ENCODE measurements at places on chromosomes 5 and 9.

GRCh38 chr5:126002222-126002897 lies 420.8 kb upstream of the GRAMD2B start:
- DNase-seq = no peak

DNA sequence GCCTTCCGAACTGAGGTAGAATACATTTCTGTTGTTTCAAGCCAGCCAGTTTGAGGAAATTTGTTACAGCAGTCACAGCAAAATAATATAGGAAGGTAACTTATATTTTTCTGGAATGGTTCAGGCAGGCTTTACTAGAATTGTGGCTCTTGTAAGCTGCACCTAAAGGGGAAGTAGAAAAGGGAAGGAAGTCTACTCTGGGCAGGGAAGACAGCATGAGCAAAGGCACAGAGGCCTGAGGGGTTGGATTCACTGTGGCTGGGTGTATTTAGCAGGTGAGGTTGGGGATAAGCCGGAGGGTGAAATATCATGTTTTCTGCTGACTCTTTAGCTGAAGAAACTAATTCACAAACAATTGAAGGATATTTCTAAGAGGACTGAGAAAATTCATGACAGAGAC lies 183.5 kb downstream of the GAS1 start:
- no peak for DNase-seq

GRCh38 chr5:124134941-124135340 lies 611.5 kb downstream of the ZNF608 start:
- no peak for DNase-seq

- no peak for DNase-seq
These were observed 336.0 kb downstream of the ENC1 start for GRCh38 chr5:74304536-74304935.

DNA sequence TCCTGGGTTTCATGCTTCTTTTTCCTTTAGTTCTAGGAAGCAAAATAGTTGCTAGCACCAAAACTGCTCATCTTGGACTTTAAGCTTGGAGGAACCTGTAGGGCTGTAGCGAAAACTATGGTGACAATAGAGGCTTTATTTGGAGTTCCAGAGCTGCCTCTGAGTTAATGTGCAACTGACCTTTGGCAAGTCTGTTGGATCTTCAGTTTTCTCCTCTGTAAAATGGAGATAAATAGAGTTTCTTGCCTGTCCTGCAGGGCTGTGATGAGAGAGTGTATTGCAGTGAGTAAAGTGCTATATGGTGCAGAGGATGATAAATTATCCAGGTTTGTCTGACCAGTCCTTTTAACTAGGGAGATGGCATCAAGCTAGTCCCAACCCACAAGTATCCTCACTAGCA lies 417.0 kb downstream of the MAN2A1 start:
- no peak for DNase-seq

DNA sequence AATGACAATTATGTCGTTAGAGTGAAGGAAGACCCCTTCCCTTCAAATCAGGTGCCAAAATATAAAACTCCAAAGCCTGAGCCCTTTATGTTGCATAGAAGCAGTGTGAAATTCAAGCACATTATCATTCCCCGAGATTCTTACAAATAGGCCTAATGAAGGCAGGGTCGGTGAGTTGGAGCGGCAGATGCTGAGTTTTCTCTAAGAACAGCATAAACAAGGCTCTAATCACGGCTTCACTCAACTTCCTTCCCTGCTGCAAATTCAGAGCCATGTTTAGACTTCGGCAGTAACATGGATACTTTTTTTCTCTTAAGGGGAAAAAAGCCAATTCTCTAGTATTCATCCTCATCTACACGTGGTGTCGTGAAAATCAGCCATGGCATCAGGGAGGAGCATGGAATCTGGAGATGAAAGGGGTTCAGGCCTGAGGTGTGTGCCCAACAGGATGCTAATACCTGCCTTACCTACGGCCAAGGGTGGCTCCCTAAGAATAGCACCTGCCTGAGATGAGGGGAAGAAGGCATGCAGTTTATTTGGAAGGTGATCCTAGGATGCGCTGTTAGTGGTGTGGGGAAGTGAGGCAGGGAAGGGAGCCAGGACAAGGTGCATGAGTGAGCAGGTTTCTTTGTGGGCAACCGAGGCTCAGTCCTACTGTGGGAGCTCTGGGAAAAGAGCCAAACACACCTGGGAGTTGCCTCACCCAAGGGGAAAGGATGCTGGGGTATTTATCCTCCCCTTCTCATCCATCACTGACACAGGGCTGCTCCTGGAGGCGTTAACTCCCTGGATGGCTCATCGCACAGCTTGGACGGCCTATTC lies 146.8 kb upstream of the TBC1D2 start:
- no peak for DNase-seq

GRCh38 chr5:117461403-117461802 lies 886.8 kb upstream of the SEMA6A start:
- no peak for DNase-seq

- no peak for DNase-seq
These were observed 684 bp downstream of the TOR1B start for GRCh38 chr9:129803676-129804060.

GRCh38 chr5:149759563-149759962 lies 29.5 kb downstream of the PPARGC1B start:
- no peak for DNase-seq

- no peak for DNase-seq
These were observed 24.0 kb upstream of the NDUFB6 start for GRCh38 chr9:32596936-32597335.

- no peak for DNase-seq
These were observed 114.7 kb downstream of the ST8SIA4 start for GRCh38 chr5:100788417-100788816.

- no peak for DNase-seq
These were observed 287.0 kb upstream of the DAB2 start for GRCh38 chr5:39711821-39712220.

DNA sequence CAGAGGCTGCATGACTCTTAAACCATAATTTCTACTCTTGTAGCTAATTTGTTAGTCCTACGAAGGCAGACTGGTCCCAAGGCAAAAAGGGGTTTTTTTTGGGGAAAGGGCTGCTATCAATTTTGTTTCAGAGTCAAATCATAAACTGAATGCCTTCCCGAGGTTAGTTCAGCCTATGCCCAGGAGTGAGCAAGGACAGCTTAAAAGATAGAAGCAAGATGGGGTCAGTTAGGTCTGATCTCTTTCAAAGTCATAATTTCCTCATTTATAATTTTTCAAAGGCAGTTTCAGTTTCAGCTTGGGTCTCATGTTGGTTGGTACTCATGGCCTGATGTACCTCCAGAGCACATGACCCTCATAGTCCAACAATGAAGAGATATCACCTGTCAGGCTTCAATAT lies 7.9 kb upstream of the RXFP3 start:
- DNase-seq = no peak

- DNase-seq = no peak
These were observed 9.4 kb downstream of the SRD5A1 start for GRCh38 chr5:6642655-6643054.

GRCh38 chr9:21205204-21205603 lies 1.7 kb downstream of the IFNA10 start:
- no peak for DNase-seq

DNA sequence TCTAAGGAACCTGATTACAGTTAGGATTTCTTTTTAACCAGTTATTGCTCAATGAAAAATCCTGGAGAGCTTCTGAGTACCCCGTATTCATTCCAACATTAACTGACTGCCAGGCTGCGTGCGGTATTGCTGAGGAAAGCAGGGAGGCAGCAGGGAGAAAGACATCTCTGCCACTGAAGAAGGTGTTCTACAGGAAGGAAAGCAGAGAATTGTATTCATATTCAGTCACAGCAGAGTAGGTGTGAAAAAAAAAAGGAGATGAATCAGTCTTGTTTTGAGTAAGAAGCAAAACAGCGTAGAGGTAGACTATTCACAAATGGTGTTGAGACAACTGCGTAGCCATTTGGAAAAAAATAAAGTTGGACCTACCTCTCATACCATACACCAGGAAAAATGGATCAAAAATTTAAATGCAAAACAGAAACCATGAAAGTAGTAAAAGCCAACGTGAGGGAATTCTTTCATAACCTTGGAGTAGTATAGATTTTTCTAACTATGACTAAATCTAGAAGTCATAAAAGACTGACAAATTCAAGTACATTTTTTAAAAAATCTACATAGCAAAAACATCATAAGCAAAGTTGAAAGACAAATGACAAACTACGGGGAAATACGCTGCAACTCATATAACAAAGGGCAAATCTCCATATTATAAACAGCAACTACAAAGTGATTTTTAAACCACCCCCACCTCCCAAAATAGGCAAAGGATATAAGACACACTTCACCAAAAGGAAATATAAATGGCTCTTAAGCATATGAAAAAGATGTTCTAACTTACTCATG lies 9.9 kb upstream of the NR4A3 start:
- DNase-seq = no peak

DNA sequence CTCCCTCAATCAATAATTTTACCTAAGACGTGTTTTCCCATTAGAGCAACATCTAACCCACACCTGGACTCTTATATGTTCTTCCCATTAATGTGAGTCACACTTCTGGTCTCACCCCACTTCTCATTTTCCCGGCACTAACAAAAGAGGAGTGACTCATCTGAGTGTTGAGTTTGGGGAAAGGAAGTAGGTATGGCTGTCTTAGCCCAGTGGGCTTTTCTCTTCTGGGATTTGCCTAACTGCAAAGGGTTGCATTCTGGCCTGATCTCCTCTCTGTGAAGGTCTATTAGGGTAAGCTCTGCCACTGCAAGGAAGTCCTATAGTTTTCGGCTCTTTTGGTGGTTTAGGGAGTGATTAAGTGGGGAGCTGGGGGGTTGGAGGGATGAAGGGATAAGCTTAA lies 195.6 kb downstream of the KIAA0825 start:
- no peak for DNase-seq

GRCh38 chr5:36691226-36691625 lies 84.8 kb downstream of the SLC1A3 start:
- no peak for DNase-seq

DNA sequence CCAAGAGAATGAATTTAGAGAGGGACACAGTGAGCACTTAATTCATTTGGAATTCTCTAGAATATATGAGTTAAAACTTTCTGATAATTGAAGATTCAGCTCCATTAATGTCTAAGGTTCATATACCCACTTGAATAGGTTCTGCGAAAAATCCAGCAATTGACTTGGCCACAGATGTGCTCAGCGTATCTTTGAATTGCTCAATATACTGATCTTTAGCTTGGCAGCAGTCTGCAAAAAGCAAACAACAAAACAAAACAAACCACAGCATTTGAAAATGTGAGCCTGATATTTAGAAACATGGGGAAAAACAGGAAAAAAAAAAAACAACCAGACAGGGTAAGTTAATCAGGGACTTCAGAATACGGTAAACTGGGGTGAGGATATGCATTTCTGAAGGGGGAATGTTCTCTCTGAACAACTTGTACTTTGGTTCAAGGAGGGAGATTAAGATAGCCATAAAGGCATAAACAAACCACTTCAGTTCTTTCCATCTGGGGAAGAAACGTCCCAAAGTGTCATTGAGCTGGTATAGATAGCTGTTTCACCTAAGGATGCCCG lies 21.4 kb downstream of the AGXT2 start:
- no peak for DNase-seq

DNA sequence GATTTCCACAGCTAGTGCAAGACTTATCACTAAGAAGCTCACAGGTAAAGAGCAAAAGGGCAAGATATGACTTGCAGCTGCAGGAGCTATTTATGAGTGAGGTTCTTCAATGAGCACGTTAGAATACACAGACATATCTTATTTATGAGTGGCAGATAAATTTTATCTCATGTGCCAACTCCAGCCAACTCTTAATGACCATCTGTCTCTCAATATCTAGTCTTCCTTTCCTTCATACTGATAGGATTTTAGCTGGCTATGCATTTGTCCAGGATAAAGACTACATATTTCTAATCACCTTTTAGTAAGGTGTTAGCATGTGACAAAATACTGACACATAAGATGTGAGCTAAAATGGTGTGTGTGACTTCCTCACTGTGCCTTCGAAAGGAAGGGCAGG lies 304.5 kb downstream of the TRPM3 start:
- no peak for DNase-seq

GRCh38 chr9:93252781-93253530 lies 69.0 kb downstream of the WNK2 start:
- no peak for DNase-seq

DNA sequence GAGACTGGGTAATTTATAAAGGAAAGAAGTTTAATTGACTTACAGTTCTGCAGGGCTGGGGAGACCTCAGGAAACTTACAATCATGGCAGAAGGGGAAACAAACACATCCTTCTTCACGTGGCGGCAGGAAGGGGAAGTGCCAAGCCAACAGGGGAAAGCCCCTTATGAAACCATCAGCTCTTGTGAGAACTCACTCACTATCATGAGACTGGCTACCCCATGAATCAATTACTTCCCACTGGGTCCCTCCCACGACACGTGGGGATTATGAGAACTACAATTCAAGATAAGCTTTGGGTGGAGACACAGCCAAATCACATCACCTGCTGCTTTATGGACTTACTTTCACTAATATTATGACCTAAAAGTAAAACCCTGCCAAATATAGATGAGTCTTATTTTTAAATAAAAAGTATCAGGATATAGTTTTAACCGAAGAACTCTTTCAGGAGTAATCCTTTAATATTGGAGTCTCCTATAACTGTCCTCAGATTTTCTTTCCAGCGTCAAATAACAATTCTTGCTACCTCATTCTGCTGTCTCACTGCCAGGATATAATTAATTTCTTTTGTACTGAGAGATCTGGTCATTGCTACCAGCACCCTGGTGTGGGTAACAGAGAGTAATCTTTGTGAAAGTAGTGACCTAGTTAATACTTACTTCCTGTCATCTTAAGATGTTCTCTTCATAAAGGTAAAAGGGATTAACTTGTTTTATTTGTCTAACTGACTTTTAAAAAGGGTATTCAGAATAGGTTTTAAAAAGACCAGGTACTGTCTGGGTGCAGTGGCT lies 68.6 kb downstream of the NLN start:
- no peak for DNase-seq

GRCh38 chr5:64330728-64331231 lies 165.1 kb downstream of the RNF180 start:
- DNase-seq = no peak
